Caco-2 (cell line): ENCODE measurements at places on chromosomes 1 and 21.
A peak's percentile ranks its signal among the peaks of the same experiment; 100 is the strongest.

GRCh38 chr1:29592731-29593130, 356.4 kb downstream of the PTPRU start:
- DNase-seq = no peak

DNA sequence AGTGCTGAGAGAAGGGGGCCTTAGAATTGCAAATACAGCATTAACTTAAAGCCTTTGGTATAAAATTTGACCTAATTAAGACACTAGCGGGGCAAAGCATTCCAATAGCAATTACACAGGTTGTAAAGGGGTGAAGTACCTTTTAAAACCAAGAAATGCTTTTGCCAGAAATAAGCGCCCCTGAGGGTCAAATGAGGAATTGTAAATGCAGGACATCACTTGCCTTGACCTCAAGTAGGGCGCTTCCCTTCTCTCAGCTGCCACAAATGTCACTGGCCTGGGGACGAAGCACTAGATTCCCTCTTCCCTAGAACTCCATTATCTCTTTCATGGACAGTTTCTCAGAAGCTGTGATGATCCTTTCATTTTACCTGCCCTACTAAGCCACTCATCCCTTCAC, 48.3 kb downstream of the SEC16B start:
- DNase-seq = no peak

GRCh38 chr21:28749536-28749935, 243.1 kb downstream of the LTN1 start:
- DNase-seq = no peak

GRCh38 chr1:212700892-212701819, 1.5 kb upstream of the BATF3 start:
- DNase-seq = peak; percentile 52

GRCh38 chr1:224302947-224303346, 27.0 kb downstream of the NVL start:
- DNase-seq = no peak

DNA sequence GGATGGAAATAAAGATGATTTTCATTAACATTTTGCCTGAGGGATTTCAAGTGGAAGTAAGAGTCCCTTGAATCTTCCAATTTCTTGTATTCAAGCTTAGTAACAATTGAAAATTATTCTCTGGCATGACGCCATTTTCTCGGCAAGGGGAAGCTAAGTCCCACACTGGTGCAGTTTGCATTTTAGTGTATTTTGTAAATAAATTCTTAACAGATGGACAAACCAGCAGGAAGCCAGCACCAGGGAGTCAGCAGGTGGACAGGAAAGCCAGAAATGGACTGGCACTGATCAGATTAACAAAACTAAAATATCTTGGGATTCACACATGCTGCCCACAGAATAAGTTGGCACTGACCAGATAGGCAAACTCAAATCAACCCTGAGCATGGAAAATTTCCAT, 311.3 kb downstream of the LRRIQ3 start:
- DNase-seq = no peak

DNA sequence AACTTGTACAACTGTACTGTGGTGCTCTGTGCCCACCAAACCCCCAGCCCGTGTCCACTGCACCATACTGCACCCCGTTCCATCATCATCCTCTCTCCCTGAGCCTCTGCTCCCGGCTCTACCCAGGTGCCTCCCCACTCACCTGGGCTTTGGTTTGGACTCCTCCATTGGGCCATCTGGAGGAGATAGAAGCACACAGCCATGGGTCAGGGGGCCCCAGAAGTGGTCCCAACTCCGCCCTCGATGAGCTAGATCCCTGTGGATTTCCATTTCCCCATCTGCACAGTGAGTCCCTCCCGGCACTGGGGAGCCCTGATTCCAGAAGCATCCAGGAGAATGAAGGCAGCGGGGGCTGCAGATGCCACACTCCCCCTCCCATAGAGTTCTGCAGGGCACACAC, 10.8 kb downstream of the TNNT2 start:
- no peak for DNase-seq

- no peak for DNase-seq
These were observed 2.4 kb downstream of the ATP8B2 start for GRCh38 chr1:154327466-154328317.

- no peak for DNase-seq
These were observed 59.8 kb downstream of the IL12RB2 start for GRCh38 chr1:67367370-67368045.

DNA sequence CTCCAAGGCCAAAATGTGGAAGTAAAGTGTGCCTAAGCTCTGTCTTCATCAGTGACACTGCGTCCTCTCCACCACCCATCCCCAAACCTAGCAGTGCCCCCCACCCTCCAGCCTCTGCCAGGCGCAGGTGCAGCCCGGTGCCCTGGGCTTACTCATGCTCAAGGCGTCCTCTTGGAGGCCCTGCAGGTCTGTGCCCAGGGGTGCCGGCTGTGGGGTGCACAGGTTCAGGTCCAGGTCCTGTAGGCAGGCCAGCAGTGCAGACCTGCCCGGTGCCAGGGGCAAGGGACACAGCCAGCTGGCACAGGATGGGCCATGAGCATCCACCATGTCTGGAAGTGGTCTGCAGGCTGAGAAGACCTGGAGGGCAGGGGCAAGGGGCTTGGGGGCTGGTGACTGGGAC, 5.1 kb downstream of the ZNF683 start:
- no peak for DNase-seq

GRCh38 chr1:3382326-3383057, 72.0 kb upstream of the ARHGEF16 start:
- no peak for DNase-seq

DNA sequence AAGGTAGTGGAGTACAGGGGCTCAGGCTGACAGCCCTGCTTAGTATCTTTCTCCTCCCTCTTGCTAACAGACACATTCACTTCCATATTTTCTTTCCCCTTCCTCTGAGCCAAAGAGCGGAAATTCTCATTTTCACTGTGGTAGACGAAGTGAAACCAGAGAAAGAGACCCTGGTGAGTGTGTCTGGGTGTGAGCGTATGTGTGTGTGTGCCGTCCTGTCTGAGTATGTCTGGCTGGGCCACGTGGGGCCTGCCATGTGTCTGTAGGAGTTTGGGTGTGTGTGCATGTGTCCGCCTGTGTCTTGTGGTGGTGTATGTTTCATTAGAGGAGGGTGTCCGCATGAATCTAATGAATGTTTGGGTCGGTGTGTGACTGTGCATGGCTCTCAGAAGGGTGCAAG, 1.7 kb downstream of the COL8A2 start:
- no peak for DNase-seq

- no peak for DNase-seq
These were observed 261.8 kb downstream of the FOXD2 start for GRCh38 chr1:47699492-47700235.

- DNase-seq = no peak
These were observed 47.4 kb upstream of the C21orf91 start for GRCh38 chr21:17866590-17866989.

- no peak for DNase-seq
These were observed 138.5 kb upstream of the SGIP1 start for GRCh38 chr1:66395202-66396061.

DNA sequence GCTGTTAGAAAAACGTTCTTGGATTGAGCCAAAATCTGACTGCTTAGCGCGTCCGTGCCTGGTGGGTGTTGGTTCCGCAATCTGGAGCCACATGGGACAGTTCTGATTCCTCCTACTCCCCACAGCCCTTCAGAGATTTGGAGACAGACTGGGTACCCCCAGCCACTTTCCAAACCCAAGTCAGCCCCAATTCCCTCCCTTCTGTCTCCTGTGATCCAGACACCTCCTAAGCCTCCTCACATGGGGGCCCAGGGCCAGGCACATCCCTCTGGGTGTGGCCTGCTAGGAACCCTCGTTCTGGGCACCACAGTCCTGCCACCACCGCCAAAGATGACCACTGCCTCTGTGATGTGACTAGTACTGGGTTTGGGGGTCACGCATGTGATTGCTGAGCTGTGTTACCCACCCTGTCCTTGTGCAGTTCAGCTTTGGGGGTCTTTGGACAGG, 4.8 kb downstream of the PLA2G5 start:
- no peak for DNase-seq

DNA sequence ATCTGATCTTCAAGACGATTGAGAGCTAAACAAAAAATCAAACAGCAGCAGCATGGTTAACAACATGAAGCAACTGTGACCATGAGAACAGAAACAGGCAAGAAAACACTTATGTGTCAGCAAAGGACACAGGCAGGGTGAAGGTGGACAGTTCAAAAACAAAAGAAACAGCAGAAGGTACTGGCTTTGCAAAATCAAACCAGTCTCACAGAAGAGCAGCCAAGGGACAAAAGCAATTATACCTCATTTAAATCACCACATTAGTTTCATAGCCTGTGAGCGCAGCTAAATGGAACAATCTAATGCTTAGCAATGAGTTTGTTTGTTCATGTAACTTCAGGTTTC, 59.1 kb downstream of the CAPN2 start:
- no peak for DNase-seq

- DNase-seq = no peak
These were observed 25.2 kb upstream of the RABGAP1L start for GRCh38 chr1:174134003-174134659.

- no peak for DNase-seq
These were observed 9.1 kb upstream of the IFI16 start for GRCh38 chr1:159000625-159001024.
